B cell (primary cell): ENCODE measurements at places on chromosomes 6 and 20. TPM values are rescaled to one million over a fixed set of nuclear protein-coding genes. Genes with fewer than 3 reads are reported as not detected.

Gene PRPH2
- polyA plus RNA-seq: 0.03 and 0.06 TPM in 2 replicates

Gene SH3BGRL2
- polyA plus RNA-seq: 0.01 and 0.23 TPM in 2 replicates

Gene HLA-G
- 1.2 and 3.2 TPM in 2 replicates for polyA plus RNA-seq

Gene PRR18
- polyA plus RNA-seq: 0.03 TPM in 1 of 2 replicates, not detected in the other

Gene SIRPB1
- polyA plus RNA-seq: 0.78 and 1.3 TPM in 2 replicates

Gene SLC9A8
- polyA plus RNA-seq: 16.7 and 17.8 TPM in 2 replicates

Gene CGA
- polyA plus RNA-seq: not detected in 2 replicates

Gene LCA5
- polyA plus RNA-seq: 0.12 and 0.14 TPM in 2 replicates

Gene TP53RK
- polyA plus RNA-seq: 1.7 and 3.1 TPM in 2 replicates

Gene MAS1
- not detected in 2 replicates for polyA plus RNA-seq

Gene DYNLT2
- polyA plus RNA-seq: 2.4 and 3.6 TPM in 2 replicates

Gene RAD21L1
- not detected in 2 replicates for polyA plus RNA-seq

Gene SAMD5
- not detected in 2 replicates for polyA plus RNA-seq

Gene ARHGAP18
- 0.95 and 1.0 TPM in 2 replicates for polyA plus RNA-seq

Gene CABLES2
- 4.8 and 6.1 TPM in 2 replicates for polyA plus RNA-seq

Gene RAB23
- polyA plus RNA-seq: 0.10 and 0.12 TPM in 2 replicates

Gene GRM1
- polyA plus RNA-seq: not detected in 2 replicates

Gene HRH3
- polyA plus RNA-seq: not detected in 2 replicates

Gene ZNF318
- polyA plus RNA-seq: 91.8 and 113 TPM in 2 replicates

Gene GPLD1
- 1.6 and 1.9 TPM in 2 replicates for polyA plus RNA-seq

Gene YWHAB
- 80.3 and 99.9 TPM in 2 replicates for polyA plus RNA-seq

Gene MOG
- polyA plus RNA-seq: not detected in 2 replicates

Gene HACE1
- 7.5 and 8.7 TPM in 2 replicates for polyA plus RNA-seq
